ENCODE measurements at places on chromosomes 16 and 17.

- no peak for DNase-seq
Observed at GRCh38 chr17:48262982-48263730, 155.6 kb downstream of the SNX11 start.

- no peak for DNase-seq
Observed at GRCh38 chr16:57147381-57148221, 38.2 kb downstream of the PSME3IP1 start.

GRCh38 chr16:55834049-55834448 is 1.2 kb upstream of the CES1 start:
- no peak for DNase-seq

DNA sequence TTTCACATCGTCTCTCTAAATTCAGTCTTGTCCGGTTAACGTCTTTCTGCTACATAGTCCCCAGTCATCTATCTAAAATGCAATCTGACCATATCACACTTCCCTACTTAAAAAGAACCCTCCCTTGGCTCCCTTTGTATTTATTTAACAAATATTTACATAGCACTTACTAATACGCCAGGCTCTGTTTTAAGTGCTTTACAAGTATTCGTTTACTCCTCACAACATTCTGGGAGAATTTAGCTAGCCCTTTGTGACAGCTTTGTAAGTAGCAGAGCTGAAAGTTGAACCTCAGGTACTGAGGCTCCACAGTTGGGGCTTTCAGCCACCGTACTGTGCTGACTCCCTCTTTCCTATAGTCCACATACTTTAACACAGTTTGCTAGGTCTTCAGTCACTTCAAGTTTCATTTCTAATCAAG is 9.2 kb downstream of the PAFAH1B1 start:
- DNase-seq = no peak

DNA sequence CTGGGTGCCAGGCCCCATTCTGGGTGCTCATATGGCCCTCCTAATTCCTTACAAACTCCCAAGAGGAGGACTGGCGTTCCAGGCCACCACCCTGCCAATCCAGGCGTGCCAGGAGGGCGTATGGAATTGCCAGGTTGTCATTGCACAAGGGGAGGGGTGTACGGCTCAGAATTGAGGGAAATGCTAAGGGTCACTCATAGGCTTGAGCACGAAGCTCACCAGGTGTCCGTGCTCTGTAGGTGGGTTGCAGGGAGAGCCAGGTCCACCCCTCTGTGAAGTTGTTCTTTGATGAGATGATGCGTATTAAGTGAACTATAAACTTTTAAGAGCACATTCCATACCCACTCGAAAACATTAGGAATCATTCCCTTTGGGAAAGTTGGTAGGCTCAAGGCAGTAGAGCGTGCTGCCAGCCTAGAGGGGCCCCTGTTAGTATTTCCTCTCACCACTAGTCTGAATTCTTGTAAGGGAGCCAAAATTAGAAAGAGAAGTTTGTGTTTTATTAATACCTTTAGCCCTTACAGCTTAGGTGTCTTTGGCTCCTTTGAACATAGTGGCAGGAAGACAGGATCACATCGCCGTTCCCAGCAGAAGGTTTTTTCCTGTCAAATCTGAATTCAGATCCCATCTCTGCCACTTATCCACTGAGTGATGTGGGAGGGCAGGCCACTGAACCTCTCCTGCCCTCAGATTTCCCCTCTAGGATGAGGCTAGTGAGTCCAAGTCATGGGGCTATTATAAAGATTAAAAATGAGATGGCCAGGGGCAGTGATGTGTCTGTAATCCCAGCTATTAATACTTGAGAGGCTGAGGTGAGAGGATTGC is 38.7 kb upstream of the NFAT5 start:
- no peak for DNase-seq
